ENCODE measurements at places on chromosomes 1 and 21. TPM values are rescaled to one million over a fixed set of nuclear protein-coding genes. Genes with fewer than 3 reads are reported as not detected.

The STYXL2 gene
- polyA plus RNA-seq = 0.08 TPM

The CEP350 gene
- 10.7 TPM for polyA plus RNA-seq

The KIAA1614 gene
- 2.8 TPM for polyA plus RNA-seq

The TRIM63 gene
- 0.12 TPM for polyA plus RNA-seq

The OR2L3 gene
- polyA plus RNA-seq = not detected

The DYRK3 gene
- polyA plus RNA-seq = 5.4 TPM

The CR1L gene
- 0.28 TPM for polyA plus RNA-seq

The HSF2BP gene
- 0.46 TPM for polyA plus RNA-seq

The EPHA10 gene
- 0.26 TPM for polyA plus RNA-seq

The FAAH gene
- 13.9 TPM for polyA plus RNA-seq

The PRAMEF20 gene
- polyA plus RNA-seq = not detected

The DIP2A gene
- 24.8 TPM for polyA plus RNA-seq

The CSMD2 gene
- 0.49 TPM for polyA plus RNA-seq

The AMY1A gene
- polyA plus RNA-seq = 1.8 TPM

The BACE2 gene
- polyA plus RNA-seq = 31.6 TPM

The AMY2A gene
- not detected for polyA plus RNA-seq

- DNase-seq = no peak
Measured at GRCh38 chr1:186559601-186560116, 98.7 kb upstream of the PDC start.

DNA sequence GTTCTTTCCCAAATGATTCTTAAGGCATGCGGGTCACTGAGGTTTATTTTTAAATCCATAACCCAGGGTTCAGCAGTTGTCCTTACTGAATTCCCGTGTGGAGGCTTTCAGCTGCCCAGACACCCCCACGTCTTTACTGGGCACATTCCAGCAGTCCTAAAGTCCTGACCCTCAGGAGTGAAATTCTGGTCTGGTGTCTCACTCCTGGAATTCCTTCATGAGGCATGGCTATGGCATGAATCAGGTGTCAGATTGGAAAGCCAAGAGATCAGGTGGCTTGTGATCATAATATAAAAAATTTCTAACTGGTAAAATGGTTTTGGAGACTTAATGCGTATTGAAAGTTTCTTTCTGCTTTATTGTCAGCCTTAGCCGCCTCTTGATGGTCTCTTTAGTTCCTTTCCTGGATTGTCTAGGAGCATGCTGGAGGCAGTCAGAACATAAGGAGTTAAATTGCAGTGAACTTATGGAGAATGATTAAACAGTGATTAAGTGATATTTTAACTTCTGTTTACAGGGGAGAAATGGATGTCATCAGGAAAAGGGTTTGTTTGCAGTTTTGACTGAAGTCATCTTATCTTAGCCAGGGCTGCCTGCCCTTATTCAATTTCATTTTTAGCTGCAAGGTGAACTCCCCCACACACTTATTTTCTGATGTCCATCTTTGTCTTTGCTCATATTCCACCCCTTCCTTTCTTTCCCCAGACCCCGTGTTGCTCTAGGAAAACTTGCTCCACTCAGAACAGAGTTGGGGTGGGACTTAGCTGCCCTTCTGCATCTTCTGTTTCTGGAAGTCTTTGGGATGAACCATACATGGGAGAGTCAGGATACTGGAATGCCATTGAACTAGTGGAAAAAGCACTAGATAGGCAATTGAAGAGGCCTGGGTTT lies 25.7 kb upstream of the MACF1 start:
- DNase-seq = no peak

DNA sequence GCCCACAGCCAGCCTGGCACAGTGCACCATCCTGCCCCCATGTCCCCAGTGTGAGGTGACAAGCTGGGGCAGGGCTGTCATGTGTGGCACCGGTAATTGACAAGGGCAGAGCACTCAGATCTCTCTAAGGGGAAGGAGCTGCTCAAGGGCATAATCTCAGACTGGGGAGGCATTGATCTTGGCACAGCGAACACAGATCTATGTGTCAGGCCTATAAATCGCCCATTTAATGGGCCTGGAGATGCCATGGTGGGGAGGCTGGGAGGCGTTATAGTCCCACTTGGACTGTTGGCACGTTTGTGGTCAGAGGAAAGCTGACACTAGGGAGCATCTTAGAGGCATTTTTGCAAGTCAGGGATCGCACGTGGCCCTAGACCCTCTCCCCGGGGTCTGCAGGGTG lies 594.1 kb downstream of the PTPRU start:
- DNase-seq = no peak

DNA sequence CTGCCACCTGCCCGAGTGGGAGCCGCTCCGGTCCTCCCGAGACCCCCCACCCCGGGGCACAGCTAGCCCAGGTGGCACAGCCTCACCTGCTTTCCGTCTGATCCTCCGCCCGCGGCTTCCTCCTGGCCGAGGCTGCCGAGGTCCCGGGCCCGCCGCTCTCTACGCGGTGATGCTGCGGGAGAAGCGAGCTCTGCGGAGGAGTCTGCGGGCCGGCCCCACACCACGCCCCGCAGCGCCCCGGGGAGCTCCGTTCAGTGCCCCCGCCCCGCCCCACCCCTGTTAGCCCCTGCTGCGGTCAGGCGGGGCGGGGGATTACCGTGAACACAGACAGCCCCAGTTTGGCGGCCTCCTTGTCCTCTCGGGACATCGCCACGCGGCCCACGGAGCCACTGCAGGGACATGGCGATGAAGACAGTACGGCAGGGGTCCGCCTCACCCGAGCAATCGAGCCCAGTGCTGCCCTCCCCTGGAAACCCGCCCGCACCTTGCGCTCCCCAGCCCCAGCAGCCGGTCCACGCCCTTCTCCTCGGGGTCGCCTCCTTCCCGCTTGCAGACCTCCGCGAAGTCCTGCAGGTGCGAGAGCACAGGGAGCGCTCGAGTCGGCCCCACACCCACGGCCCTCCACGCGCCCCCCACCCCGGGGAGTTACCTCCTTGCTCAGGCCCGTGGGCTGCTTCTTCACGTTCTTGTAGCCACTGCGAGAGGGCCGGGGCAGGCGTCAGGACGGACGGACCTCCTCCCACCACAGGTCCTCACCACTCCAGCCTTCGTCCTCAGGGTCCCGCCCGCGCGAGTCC lies 933 bp downstream of the C1orf35 start:
- peak; percentile 55 for DNase-seq

- DNase-seq = no peak
Measured at GRCh38 chr1:12734651-12735050, 11.3 kb upstream of the CFAP107 start.

DNA sequence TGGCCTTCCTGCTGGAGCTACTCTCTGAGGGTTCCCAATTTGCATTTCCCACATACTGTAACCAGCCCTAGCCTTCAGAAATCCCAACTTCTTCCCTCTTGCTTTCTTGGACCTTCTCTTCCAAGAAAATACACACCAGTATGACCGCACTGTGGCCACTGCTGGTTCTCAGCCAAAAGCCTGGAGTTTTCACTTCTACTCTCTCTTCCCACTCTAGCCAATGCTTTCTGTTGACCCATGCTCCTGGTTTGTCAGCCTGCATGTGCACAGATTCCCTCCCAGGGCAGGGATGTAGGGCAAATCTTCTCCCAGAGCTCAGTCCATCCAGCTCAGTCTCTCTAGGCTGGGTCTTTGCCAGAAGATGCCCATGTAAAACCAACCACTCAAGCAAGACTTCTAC lies 664 bp downstream of the SLAMF1 start:
- no peak for DNase-seq

GRCh38 chr1:174393885-174394284 lies 53.9 kb upstream of the GPR52 start:
- DNase-seq = no peak

DNA sequence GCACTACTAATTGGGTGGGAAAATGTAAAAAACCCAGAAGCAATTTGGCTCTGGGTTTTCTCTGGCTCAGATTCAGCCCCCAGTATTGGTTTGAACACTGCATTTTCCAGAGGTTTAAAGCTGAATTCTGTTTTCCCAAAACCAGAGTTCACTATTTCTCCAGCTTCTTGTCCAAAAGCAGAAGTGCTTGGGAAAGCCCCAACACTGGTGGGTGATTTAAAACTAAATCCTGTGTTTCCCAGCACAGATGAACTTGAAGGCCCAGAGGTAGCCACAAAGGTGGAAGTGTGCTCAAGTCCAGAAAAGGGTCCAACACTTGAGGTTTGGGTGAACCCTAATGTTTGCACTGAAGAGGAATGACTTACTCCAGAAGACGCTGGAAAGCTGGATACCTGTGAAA lies 678 bp downstream of the MCM3AP start:
- DNase-seq = no peak

GRCh38 chr1:111320066-111320879 lies 29.6 kb downstream of the CHIA start:
- DNase-seq = no peak

DNA sequence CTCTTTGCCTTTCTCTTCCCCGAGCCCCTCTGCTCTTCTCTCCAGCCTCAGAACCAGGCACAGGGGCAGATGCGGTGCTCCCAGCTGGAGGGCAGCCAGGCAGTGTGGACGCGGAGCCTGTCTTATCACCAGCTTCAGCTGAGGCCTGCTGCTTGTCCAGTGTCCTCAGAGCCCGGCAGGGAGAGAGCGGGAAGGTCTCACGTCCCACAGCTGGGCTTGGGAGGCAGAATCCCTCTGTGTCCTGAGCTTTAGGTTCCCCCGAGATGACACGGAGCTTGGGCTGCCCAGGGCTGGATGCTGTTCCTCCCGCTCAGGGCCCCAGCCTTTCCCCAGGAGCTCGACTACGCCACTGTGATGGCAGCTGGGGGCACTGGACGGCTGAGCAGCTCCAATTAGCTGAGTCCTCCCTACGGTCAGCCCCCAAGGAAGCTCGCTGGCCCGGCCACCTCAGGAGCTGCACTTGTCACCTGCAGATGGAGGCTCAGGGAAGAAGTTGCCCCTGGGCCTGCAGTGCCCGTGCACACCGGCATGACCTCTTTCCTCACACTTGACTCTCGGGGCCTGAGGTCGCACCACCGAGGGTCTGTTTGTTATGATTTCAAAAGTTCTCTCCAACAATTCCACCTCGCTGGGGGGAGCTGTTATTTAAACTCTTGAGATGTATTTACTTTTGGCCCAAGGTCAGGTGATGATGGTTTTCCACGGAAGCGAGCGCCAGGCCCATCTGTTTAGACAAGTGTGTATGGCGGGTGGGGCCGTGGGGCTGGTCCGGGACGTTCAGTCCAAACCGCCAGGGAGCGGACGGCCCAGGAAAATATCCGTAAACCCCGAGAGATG lies 127.3 kb downstream of the SIK1 start:
- DNase-seq = no peak

DNA sequence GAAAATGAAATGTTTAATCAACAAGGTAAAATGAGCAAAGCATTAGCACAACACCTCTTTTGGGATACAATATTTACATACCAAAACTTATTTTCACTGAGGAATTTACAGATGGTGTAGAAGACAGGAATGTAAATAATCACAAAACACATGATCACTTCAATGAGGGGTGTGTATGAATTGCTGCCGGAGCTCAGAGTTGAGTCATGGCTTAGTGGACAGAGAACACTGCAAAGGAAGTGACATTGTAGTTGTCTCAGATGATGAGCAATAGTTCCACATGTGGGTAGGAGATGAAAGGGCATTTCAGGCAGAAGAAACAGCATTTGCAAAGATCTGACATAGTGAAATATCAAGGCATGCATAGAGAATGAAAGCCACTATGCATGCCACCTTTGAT lies 5.6 kb upstream of the KPRP start:
- no peak for DNase-seq

- DNase-seq = no peak
Measured at GRCh38 chr1:95467036-95467435, 233.0 kb downstream of the RWDD3 start.

DNA sequence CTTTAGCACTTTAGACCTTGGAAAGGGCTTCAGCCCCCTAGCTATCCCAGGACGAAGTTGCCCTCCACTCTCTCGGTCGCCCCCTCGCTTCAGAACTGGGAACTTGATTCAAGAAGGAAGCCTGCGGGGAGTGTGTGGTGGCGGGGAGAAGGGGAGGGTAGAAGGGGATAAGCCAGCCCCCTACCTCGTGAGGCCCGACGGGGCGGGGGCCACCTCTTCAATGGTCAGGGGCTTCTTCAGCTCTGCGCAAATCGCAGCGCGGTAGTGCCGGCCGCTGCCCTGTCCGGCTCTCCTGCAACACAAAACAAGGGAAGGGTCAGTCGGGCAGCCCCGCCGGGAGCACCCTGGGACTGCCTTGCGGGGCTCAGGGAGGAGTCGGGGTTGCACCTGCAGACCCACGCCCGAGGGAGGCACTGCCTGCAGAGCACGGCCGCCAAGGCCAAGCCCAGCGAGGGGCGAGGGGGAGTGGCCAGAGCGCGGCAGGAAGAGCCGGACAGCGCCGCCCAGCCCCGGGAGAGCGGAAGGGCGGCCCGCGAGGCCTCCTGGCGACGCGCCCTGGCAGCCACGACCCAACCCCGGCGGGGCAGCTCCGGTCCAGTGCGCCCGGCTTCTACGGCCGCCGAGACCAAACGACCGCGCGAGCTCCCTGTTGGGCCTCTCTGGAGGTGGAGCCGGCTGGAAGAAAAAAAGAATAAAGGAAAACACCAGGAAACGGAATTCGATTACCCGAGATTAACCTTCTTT lies 56.2 kb upstream of the RASAL2 start:
- DNase-seq = peak; percentile 92

DNA sequence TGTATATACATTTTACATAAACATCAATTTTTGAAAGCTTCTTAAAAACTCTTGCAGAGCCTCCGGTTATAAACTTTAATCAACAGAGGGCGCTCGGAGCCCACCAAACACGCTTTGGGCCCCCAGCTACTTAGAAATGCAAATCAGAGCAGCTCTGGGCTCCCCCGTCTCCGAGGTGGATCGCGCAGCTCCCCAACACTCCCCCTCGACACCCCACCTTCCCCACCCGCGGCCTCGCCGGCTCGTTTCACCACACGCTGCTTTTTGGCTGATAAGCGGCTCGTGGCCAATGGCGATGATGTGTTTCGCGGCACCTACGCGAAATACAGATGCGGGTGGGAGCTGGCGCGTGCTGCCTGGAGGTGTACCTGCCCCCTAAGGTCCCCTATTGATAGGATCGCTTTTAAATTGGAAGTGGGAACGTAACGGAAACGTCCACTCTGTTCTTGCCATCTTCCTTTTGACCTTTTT lies 1.7 kb upstream of the KIF26B start:
- DNase-seq = peak; percentile 88

GRCh38 chr1:209775678-209776077 lies 8.7 kb downstream of the C1orf74 start:
- no peak for DNase-seq

- no peak for DNase-seq
Measured at GRCh38 chr1:165575468-165576099, 31.8 kb downstream of the LRRC52 start.

DNA sequence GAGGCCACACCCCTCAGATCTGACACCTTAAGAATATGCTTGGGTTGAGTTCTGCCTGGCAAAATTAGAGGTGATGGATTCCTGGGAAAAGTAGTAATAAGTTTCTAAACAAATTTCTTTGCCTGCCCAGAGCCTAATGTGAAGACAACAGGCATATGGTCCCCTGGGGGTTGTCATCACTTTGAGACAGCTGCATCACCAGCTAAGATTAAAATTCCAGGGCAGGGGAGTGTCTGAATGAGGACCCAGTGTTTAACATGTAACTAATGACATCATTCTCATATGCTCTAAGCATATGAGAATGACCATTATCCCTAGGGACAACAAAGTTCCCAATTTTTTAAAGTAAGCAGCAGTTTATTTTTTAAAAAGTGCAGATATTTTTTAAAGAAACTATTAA lies 432.2 kb downstream of the PCP4 start:
- DNase-seq = no peak

All from lung (tissue), 17 donors.